ENCODE measurements at places on chromosomes 7 and 10. TPM values are rescaled to one million over a fixed set of nuclear protein-coding genes. Genes with fewer than 3 reads are reported as not detected.

TBL2 gene
- 40.9 TPM for total RNA-seq

ACBD7 gene
- 0.27 TPM for total RNA-seq

NPSR1 gene
- not detected for total RNA-seq

MYH16 gene
- not detected for total RNA-seq

PAPOLB gene
- not detected for total RNA-seq

GPR26 gene
- total RNA-seq, result not detected

AZGP1 gene
- not detected for total RNA-seq

SAP25 gene
- total RNA-seq, result 157 TPM

MACROH2A2 gene
- 4.0 TPM for total RNA-seq

IFIT2 gene
- 16.4 TPM for total RNA-seq

FAM24B gene
- total RNA-seq, result 13.1 TPM

GNG11 gene
- total RNA-seq, result not detected

TSPAN12 gene
- not detected for total RNA-seq

HPSE2 gene
- total RNA-seq, result not detected

GRCh38 chr7:144857463-144857862, 21.6 kb upstream of the TPK1 start:
- DNase-seq, result no peak

GRCh38 chr7:42192851-42193461, 44.1 kb downstream of the GLI3 start:
- no peak for DNase-seq

DNA sequence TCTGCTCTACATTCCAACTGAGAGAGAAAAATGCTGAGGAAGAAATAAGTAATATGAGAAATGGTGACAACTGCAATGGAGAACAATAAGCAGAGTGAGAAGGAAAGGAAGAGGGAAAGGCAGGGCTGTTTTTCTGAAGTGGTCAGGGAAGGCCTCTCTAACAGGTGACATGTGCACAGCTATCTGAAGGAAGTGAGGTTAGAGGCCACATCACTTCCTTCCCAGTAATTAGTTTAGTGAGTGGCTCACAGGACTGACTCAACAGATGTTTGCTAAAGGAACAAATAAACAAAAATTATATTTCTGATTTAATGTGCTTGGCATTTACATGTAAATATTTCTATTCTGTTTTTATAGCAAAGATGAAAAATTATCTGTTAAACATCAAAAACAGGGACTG, 77.9 kb downstream of the ARHGAP21 start:
- DNase-seq, result no peak

- DNase-seq, result no peak
Observed at GRCh38 chr7:141477865-141478264, 73.3 kb upstream of the AGK start.

- DNase-seq, result no peak
Observed at GRCh38 chr10:93488956-93489528, 6.9 kb upstream of the MYOF start.

DNA sequence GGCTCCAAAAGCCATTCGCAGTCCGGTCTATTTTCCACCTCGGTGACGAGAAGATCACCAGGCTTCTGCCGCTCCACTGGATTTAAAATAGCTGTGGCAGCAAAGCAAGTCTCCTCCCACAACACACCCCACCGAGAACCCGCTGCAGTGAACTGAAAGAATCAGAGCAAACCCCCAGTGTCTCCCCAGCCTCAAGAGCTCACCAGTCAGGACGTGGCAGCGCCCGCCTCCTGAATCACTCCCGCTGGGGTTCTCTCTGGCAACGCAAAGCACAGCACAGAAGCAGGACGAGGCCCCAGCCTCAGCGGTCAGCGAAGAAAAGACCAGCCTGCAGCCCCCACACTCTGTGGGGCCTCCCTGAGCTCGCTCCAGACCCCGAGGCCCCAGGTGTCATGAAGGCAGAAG, 126.1 kb upstream of the PPP2R2D start:
- DNase-seq, result no peak

- peak; percentile 19 for DNase-seq
Observed at GRCh38 chr10:86968271-86968993, at the start of gene ADIRF. Gene ADIRF, plus strand, starts transcription at chr10:86968482. Its CDS starts 63 bp downstream, at chr10:86968545.

- DNase-seq, result no peak
Observed at GRCh38 chr10:34223658-34224057, 591.4 kb downstream of the PARD3 start.

DNA sequence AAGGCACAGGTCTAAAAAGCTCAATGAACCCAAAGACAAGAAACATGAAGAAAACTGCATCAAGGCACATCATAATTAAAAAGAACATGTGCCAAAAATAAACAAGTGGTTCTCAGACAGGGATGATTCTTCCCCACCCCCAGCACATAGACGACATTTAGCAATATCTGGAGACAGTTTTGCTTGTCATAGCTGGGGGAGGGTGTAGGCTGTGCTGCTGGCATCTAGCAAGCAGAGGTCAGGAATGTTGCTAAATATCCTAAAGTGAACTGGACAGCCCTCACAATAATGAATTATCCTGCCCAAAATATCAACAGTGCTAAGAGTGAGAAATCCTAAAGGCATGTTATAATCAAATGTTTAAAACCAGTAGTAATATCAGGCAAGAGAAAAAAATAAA, 122.6 kb downstream of the MICU1 start:
- no peak for DNase-seq

DNA sequence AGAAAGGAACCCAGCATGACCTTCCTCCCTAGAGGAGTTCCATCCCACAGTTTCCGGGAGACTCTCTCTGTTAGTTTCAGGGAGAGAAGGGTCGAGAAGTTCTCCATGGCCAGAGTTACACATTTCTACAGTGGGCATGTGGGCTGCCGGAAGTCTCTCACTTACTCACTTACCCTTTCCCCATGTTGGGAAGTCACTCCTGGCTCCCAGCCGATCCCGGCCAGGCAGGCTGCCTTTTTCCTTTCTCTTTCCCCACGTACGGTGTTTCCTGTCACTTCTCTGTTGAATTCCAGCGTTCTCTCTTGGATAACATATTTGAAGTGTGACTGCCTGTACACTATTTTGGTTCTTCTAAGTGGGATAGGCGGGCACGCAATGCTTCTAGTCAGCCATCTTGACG, 3.5 kb downstream of the TEX36 start:
- DNase-seq, result no peak

- no peak for DNase-seq
Observed at GRCh38 chr10:107728807-107729206, 564.3 kb upstream of the SORCS1 start.

DNA sequence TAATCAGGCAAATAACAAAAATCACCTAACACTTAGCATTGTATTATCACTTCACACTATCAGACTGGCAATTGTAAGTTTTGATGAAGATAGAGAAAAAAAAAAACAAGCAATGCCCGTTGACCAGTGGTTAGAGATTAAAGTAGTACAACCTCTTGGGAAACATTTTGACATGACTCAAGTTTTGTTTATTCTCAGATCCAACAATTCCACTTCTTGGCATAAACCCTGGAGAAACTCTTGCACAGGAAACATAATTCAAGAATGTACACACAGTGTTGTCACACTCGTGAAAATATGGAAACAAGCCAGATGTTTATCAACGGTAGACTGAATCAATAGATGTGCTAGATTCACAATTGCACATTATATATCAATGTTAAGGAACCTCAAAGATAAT, 37.2 kb downstream of the FRMD4A start:
- no peak for DNase-seq

GRCh38 chr7:26370011-26370410, 78.3 kb downstream of the SNX10 start:
- DNase-seq, result no peak

GRCh38 chr7:26584987-26585665, 279.3 kb downstream of the SKAP2 start:
- DNase-seq, result no peak

- no peak for DNase-seq
Observed at GRCh38 chr7:121164247-121164646, 164.6 kb upstream of the WNT16 start.

DNA sequence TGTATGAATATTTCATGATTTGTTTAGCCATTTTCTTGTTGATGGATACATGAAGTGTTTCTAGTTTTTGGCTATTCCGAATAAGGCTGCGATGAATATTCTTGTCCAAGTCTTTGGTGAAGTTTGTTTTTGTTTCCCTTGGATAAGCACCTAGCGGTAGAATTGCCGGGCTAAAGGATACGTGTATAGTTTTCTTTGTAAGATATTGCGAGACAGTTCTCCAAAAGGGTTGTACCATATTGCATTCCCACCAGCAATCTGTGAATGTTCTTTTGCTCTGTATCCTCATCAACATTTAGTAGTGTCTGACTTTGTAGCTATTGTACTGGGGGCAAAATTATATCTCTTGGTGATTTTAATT, 142.6 kb downstream of the DOCK1 start:
- no peak for DNase-seq

DNA sequence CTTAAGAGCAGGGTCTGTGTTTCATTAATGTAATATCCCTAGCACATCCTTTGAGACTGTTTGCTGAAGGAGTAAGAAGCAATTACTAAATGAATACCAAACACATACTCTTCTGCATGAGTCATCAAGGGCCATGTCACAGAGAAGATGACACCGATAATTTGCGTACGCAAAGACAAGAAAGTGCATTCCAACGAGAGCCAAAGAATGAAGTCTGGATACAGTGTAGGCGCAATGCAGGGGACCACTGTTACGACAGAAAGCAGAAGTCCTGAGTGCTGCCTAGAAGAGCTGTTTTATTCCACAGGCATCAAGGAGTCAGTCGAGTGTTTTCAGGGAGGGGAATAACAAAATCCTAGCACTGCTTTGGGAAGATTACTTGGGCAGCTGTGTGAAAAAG, 62.7 kb downstream of the VPS41 start:
- no peak for DNase-seq

GRCh38 chr7:80420876-80421275, 91.0 kb downstream of the GNAT3 start:
- no peak for DNase-seq

GRCh38 chr7:94620703-94621118, 35.2 kb downstream of the SGCE start:
- no peak for DNase-seq

- DNase-seq, result no peak
Observed at GRCh38 chr7:151686826-151687225, 167.1 kb upstream of the RHEB start.

GRCh38 chr10:71513936-71514335, 117.2 kb downstream of the CDH23 start:
- DNase-seq, result no peak

- DNase-seq, result no peak
Observed at GRCh38 chr7:130632111-130632510, 36.4 kb downstream of the COPG2 start.

DNA sequence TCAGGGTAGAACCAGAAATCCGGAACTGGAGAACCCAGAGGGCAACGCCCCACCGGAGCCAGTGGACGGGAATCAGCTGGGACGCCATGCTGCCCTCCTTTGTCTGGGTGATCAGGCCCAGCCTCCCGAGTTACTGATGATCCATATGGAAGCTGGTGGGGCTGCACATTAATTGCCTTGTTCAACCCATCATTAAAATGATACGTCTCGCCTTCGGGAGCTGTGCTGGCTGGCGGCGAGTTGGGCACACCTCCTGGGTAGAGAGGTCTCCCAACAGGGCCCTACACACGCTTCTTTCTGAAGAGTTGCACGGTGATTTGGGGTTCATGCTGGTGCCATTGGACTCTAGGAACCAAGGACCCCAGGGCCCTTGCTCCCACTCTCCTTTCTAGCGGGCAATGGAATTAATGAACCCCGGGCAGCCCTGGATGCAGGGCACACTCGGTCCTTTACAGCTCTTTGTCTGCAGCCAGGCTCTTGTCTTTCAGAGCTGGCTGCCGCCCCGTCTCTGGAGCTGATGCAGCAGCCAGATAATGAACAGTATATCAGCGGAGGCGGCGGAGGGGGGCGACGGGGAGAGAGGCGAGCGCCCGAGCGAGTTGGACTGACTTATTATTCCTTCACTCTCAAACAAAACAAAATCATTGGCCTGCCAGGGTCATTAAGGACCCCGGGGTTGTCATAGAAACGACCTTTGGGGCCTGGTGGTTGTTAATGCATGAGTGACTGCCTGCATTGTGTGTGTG, 412.2 kb upstream of the ZMIZ1 start:
- no peak for DNase-seq

GRCh38 chr10:70785190-70785589, at the start of gene TBATA:
Gene TBATA, minus strand, starts transcription at chr10:70785377. Its CDS starts 1,998 bp downstream, at chr10:70783379.
- no peak for DNase-seq

- DNase-seq, result no peak
Observed at GRCh38 chr7:44330331-44330730, 4.9 kb upstream of the CAMK2B start.

GRCh38 chr7:76303202-76304147, 1.0 kb downstream of the HSPB1 start:
- DNase-seq, result peak; percentile 73

- no peak for DNase-seq
Observed at GRCh38 chr7:6675807-6676405, 30.8 kb downstream of the ZNF12 start.

- DNase-seq, result no peak
Observed at GRCh38 chr10:31646519-31646918, 282.1 kb downstream of the ARHGAP12 start.

DNA sequence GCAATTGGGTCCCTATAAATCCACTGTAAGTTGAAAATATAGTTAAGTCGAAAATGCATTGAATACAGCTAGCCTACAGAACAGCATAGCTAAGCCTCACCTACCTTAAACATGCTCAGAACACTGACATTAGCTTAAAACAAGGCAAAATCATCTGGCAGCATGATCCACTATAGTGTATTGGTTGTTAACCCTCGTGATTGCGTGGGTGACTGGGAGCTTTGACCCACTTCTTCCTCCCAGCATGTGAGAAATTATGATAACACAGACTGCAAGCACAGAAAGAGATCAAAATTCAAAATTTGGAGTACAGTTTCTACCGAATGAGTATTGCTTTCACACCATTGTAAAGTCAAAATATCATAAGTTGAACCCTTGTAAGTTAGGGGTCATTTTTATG, 22.3 kb downstream of the CNTNAP2 start:
- DNase-seq, result no peak

DNA sequence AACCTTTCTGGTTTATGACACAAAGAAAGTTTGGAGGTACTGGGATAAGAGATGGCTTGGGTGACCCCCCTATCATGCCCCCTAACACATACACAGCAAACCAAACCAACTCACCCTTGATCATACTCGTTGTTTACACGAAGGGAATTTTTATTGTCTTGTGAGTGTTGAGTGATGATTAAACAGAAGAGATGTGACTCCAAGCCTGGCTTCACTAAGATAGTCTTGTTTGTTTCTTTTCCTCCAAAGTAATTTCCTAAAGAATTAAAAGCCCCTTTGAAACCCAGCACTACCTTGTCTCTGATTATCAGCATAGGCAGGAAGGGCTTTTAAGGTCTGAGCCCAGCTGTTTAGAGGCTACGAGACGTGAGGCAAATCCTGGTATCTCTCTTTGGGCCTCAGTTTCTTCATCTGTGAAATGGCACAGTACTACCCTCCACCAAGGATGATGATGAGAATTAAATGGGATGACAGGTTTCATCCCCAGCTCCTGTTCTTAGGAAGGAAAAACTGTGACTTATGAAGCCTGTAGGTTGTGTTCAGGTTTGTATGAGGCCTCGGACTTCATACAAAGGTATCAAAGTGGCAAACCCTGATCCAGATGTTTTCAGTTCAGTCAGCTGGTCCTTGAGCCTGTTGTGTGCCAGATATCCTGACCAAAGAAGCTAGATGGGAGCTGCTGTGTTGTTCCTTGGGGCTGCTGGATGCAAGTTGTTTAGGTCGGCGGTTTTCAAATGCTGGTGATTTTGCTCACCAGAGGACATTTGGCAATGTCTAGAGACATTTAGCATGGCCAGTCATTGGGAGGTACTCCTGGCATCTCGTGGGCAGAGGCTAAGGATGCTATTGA, 51.8 kb downstream of the TCF7L2 start:
- DNase-seq, result no peak

Data from naive thymus-derived CD4-positive, alpha-beta T cell (primary cell).